ENCODE measurements at places on chromosomes 1 and 21. TPM values are rescaled to one million over a fixed set of nuclear protein-coding genes. Genes with fewer than 3 reads are reported as not detected.

The ASTN1 gene
- 6.3 TPM for total RNA-seq

The OR2L13 gene
- not detected for total RNA-seq

The SON gene
- total RNA-seq: 394 TPM

The KLHDC8A gene
- 3.0 TPM for total RNA-seq

The SPOCD1 gene
- total RNA-seq: 0.90 TPM

The CFAP107 gene
- total RNA-seq: not detected

The BARHL2 gene
- total RNA-seq: not detected

The TEDDM1 gene
- total RNA-seq: not detected

The HSD3B2 gene
- not detected for total RNA-seq

The TNN gene
- total RNA-seq: 2.2 TPM

The MTR gene
- 58.5 TPM for total RNA-seq

The RHD gene
- total RNA-seq: 0.69 TPM
